ENCODE measurements at places on chromosomes 3 and 15.

GRCh38 chr3:188752850-188753249 is 418.9 kb upstream of the TPRG1 start:
- no peak for DNase-seq

- peak; percentile 76 for DNase-seq
These were observed 19.6 kb downstream of the CLK3 start for GRCh38 chr15:74635228-74635627.

GRCh38 chr3:105353485-105354161 is 13.1 kb upstream of the ALCAM start:
- peak; percentile 92 for DNase-seq

DNA sequence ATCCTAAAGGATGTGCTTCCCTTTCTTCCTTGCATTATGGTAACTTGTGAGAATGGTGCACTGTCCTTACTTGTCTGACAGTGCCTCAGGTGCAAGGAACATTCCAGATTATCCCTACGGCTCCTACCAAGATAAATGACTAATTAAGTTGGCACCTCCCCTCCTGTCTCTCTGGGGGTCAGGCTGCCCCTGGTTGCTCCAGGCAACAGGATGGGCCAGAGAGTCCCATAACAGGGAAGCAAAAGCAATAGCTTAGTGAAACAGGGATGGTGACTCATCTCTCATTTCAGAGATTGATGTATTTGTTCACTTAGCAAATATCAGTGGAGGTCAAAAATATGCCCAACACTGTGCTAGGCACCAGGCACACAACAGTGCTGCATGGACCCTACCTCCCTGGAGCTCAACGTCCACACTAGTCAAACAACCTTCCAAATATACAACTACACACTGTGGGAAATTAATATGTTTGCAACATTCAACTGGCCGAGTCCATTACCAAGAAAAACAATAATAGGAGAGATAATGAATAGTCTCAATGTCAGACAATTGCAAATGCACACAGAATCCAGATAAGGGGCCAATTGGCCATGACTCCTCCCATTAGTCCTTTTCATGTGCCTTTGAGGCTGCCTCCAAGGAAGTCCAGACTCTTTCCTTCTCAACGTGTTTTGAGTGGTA is 249.0 kb downstream of the TLE3 start:
- peak; percentile 88 for DNase-seq

GRCh38 chr3:10770547-10770946 is 45.5 kb upstream of the SLC6A11 start:
- no peak for DNase-seq

DNA sequence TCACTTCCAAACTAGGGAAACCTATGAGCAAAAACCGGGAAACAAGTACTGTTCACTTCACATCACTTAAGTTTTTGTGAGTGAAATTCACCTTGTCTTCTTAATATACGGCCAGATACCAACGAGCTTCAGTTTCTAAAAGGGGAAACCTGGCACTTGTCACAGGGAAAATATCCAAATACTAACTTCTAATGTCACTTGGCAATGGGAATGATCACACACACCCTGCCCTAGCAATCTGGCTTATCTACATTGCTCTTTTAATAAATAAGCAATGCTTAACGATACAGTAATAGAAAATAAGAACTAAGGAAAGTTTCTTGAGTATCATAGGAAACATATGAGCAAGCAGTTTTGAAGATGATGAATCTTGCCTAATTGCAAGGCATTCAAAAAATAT is 34.6 kb upstream of the PLOD2 start:
- DNase-seq: no peak

- DNase-seq: no peak
These were observed 28.9 kb downstream of the RARB start for GRCh38 chr3:25456723-25457670.

- peak; percentile 25 for DNase-seq
These were observed 142.2 kb downstream of the FOXP1 start for GRCh38 chr3:71441217-71441924.

- peak; percentile 43 for DNase-seq
These were observed 154.5 kb upstream of the TSC22D2 start for GRCh38 chr3:150253622-150254021.

GRCh38 chr3:163491714-163492113 is 1586.6 kb downstream of the SI start:
- DNase-seq: no peak

DNA sequence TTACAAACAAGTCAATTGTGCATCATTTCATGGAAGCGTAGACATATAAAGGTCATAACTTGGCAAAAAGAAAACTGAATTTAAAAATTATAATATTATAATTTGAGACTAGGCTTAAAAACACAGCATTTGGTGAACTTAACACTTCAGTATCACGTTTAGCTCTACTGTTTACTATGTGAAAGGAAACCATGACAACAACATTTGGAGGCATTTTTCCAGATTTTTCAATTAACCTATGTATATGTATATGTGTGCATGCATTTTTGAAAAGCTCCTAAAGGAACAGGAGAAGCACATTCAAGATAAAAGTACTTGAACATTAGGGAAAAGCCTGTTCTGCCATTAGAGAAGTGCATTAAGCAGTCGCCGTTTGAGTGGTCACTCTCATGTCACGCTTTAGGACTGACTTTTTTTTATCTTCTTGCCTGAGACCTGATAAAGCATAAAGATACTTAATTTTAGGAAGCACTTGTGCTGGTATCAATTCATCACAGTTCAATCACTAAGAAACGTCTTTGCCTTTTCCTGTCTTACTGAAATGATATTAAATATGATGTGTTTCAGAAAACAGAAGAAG is 156.0 kb downstream of the NAALADL2 start:
- DNase-seq: no peak

DNA sequence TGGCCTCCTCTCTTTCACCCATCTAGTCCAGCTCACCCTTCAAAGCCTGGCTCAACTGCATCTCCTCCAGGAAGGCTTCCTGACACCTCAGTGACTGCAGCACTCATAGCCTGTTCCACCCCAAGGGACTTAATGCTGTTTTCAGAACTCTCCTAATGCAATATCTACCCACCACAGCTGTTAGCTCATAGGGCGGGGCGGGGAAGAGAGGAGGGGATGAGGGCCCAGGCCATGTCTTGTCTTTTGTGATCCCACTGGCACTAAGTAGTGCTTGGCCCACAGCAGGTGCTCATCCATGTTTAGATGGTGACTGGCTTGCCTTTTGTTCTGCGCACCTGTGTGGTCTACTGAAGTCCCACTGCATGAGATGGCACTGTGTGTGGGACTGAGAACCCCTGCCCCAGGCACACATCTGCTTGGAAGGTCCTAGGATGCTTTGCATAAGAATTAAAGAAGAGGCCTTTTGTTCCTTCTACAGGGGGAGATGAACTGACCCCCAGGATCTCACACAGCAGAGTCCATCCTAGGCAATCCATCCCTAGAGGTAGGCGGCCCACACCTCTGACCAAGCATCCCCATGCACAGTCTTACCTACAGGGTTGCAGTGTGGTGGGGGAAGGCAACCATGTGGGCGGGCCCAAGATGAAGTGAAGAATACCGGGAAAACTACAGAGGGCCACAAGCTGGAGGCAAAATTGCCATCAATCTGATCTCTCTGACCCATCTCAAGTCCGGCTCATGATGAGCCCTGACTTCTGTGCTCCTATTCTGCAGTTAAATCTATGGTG is 23.0 kb downstream of the SLC12A8 start:
- no peak for DNase-seq

- no peak for DNase-seq
These were observed 120.5 kb upstream of the THRB start for GRCh38 chr3:24615177-24615576.

- DNase-seq: no peak
These were observed 64.9 kb downstream of the USF3 start for GRCh38 chr3:113631573-113631972.

DNA sequence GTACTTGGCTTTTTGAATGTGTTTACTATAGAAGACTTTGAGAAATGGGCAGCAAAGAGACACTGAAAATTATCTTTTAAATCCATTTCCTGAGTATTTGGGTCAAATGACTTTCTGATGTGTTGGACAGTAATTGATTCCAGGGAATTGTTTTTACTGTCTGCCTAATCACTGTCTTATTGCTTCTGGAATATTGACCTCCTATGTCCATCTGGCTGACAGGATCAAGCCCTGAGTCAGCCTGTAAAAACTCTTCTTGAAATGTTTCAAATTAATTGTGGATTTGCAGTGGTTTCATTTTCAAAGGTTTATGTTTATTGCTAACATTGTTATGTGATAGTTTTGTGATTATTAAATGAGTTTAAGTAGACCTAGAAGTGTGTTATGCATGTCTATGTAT is 50.6 kb upstream of the MLF1 start:
- no peak for DNase-seq

GRCh38 chr3:103927896-103928295 is 1438.8 kb upstream of the ALCAM start:
- no peak for DNase-seq

- no peak for DNase-seq
These were observed 45.8 kb downstream of the SLC25A26 start for GRCh38 chr3:66266551-66266950.

DNA sequence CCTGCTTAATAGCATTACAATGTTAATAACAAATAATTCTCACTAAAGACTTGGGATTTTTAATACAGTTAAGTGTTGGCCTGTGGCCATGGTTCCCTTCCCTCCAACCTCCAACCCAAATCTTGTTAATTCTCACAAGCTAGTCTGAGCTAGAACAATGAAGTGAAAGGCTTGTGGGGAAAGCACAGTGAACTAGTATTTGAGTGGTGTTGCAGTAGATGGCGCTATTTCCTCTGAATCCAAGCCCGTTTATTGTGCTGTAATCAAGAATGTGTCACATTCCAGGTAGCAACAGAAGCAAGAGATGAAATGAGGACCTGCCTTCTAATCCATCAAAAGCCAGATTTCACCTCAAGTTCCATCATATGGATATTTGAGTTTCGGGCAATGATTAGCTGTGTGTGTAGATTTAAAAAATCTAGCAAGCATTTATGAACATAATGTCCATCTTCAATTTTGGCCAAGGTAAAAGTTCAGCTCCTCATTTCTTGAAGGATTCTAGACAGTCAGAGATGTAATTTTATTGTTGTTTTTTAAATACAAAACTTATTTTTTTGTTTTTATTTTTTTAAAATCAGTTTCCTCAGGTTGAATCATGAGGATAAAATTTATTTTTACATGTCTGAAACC is 160.7 kb downstream of the SQOR start:
- peak; percentile 75 for DNase-seq

DNA sequence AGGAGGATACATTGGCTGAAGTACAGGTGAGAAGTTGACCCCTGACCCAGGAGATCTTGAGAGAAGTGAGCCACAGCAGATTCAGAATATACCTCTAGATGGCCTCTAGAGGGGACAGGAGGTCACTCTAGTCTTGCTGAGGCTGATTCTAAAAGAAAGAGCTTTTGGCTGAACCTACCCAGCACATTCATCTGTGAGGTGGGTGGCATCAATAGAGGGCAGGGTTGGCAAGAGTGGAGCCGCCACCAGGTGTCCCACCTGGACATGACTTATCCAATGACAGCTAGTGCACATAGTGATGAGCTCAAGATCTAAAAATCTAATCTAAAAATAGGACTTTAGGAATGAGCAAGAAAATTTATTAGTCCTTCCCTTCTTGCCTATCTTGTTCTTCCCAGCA is 51.6 kb downstream of the CYP19A1 start:
- no peak for DNase-seq

GRCh38 chr3:65975032-65975431 is 63.7 kb downstream of the MAGI1 start:
- no peak for DNase-seq

DNA sequence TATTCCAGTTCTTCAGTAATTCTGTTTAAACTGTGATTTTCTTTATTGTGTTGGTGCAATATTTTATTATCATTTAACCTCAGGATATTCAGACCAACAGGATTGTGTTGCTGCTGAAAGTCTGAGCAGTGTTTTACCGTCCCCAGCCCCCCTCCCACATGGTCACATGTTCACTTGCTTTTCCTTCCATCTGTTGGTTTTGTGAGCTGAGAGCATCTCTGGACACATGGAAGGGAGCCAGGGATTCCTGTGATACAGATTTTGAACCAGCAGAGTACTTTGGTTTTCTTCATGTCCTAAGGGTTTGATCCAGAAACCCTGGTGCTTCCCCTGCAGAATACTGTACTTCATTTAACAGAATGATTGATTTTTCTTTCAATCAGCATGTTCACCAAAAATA is 11.9 kb downstream of the ARRDC4 start:
- DNase-seq: no peak

- DNase-seq: no peak
These were observed 14.8 kb downstream of the CYP1A2 start for GRCh38 chr15:74763416-74763815.

GRCh38 chr3:13932578-13933295 is 52.9 kb upstream of the WNT7A start:
- DNase-seq: no peak

DNA sequence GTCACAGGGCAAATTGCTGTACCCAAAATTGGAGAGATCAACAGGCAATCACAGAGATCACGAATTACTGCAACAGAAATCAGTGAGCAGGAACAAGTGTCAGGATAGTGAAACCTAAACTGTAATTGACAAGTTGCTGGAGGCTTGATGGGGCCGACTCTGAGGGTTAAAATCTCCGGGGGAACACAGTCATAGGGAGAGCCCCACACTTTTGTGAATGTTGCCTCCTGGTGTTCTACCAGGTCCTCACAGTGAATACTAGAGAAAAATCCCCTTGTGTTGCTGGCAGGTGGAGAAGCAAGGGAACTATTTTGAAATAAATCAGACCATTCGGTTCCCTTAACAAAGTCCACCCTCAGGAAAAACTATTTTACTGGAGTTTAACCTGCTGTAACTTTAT is 697.5 kb upstream of the CBLB start:
- no peak for DNase-seq

- peak; percentile 87 for DNase-seq
These were observed 43.5 kb downstream of the UBE2E2 start for GRCh38 chr3:23246651-23247050.

- peak; percentile 5 for DNase-seq
These were observed 71.7 kb downstream of the ANKRD28 start for GRCh38 chr3:15726043-15726442.

DNA sequence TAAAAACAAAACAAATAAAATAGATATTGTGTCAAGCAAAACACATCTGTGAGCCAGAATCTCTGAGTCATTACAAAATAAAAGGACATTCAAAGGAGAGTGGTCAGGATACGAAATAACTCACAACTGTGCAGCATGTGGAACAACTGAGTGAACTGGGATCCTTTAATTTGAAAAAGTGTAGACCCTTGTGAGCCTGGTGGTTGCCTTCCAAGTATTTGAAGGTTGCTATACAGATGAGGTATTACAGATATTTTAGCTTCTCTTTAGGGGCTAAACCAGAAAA is 26.7 kb downstream of the KCNMB2 start:
- no peak for DNase-seq

DNA sequence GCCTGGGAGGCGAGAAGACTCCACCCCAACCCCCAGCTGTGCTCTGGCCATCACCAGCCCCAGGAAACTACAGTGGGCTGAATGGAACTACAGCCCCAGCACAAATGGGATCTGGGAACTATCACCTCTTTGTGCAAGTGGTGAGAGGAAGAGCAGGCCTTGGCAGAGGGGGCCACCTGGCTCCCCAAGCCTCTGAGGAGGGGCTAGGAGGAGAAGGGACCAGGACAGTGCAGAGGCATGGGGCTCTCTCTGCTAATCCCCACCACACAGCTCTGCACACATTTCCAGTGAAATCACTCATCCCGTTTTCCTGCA is 31.6 kb downstream of the KY start:
- no peak for DNase-seq

- DNase-seq: peak; percentile 81
These were observed 73.8 kb downstream of the MCTP2 start for GRCh38 chr15:94305133-94305532.
